ENCODE measurements at places on chromosomes 6 and 20.
A peak's percentile ranks its signal among the peaks of the same experiment; 100 is the strongest.

- DNase-seq = no peak
These were observed 51.9 kb downstream of the MYO6 start for GRCh38 chr6:75800708-75801505.

GRCh38 chr6:75758061-75758460 lies 9.0 kb downstream of the MYO6 start:
- DNase-seq = no peak

DNA sequence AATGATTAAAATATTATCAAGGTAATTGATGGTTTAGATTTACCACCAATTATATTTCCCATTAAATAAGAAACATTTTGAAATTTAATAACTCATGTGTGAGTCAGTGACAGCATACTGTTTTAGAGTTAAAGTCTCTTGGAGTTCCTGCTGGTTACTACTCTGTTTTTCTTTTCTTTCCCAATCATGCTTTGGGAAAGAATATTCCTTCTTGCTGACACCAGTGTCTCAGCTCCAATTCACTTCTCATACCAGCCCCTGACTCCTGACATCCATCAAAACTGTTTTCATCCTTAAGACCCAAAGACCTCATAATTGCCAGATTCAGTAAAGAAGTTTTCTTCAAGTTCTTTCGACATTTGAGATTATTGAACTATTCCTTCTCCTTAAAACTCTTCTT lies 50.3 kb downstream of the AIG1 start:
- no peak for DNase-seq

GRCh38 chr6:15148356-15148946 lies 97.4 kb upstream of the JARID2 start:
- peak; percentile 21 for DNase-seq

- peak; percentile 76 for DNase-seq
These were observed at the start of gene SLC18B1 for GRCh38 chr6:132797951-132798868. Gene SLC18B1, minus strand, starts transcription at chr6:132798637. Its CDS starts 181 bp downstream, at chr6:132798456.

- DNase-seq = no peak
These were observed 100.4 kb downstream of the TOX2 start for GRCh38 chr20:44014807-44015732.

DNA sequence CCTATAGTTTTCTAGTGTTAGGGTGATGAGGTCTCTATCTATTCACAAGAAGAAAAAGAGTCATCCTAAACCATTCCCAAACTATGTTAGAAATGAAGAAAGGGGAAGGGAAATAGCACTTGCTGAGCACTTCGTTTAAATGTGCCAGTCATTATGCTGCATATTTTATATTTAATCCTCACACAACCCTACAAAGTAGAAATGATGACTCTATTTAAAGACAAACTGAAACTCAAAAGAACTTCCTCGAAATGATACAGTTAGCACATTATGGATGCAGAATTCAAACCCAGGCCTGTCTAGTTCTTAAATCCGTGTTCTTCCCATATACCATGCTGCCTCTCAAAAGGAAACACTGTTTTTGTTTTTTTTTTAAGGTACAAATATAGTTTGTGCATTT lies 174.6 kb downstream of the GMPR start:
- DNase-seq = no peak

DNA sequence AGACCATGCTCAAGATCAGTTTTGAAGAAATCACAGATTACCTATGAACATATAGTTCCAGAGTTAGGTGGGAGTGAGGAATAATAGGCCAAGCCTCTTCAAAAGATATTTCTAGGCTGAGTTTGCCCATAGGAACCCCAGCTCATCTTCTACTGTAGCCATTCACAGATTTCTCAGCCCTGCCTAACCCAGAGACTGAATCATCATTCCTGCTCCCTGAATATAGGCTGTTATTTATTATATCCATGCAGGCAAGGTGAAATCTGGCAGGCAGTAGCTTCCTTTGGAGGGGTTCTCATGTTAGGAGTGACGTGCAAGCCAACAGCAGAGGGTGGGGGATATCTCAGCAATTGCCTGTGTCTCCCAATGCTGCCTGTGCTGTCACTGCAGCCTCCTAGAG lies 25.6 kb upstream of the ADGRF4 start:
- no peak for DNase-seq

DNA sequence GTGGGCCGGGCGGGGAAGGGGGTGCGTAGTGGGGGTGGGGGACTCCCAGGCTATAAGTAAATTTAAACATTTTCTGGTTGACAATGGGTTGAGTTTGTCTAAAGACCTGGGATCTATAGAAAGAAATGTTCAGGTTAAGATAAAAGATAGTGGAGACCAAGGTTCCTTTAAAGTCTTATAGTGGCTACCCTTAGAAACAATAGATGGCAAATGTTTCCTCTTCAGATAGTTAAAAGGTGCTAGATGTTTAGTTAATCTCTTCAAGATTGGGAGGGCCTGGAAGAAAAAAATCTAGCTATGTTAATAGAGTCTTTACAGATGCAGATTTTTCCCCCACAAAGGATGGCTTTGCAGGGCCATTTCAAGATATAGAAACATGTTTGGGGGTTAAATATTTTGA lies 446.4 kb upstream of the FKBP1C start:
- no peak for DNase-seq

DNA sequence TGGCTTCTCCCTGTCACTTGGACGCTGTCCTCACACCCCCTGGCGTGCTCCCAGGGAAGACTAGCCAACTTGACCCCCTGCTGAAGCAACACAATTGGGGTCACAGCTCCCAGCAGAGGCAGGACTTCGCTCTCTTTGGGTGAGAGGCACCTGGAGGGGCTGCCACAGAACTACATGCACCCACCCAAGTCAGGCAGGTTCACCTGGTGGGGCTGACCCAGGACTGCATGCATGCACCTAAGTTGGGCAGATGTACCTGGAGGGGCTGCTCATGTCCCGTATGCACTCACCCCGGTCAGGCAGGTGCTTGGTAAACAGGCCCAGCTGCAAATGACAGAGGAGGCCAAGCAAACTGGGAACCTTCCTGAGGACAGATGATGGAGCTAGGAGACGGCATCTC lies 154.3 kb upstream of the RPS6KA2 start:
- no peak for DNase-seq

DNA sequence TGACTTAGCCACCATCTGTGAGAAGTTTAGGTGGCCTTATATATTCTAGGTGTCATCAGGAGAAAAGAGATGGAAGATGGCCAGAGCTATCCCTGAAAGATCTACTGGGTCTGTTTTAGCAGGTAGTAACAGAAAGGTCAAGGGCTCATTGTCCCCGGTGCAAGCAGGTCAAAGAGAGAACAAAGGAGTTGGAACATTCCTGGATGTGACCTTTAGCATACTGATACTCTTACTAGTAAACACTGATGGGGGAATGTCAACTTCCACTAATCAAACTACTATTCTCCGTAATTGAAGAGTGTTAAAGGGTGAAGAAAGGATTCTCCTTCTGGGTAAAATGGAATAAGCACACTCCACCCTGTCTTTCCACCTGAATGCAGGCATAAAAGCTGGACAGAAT lies 4.0 kb upstream of the MCUR1 start:
- peak; percentile 33 for DNase-seq

GRCh38 chr6:41575598-41575997 lies 29.4 kb downstream of the FOXP4 start:
- DNase-seq = no peak

DNA sequence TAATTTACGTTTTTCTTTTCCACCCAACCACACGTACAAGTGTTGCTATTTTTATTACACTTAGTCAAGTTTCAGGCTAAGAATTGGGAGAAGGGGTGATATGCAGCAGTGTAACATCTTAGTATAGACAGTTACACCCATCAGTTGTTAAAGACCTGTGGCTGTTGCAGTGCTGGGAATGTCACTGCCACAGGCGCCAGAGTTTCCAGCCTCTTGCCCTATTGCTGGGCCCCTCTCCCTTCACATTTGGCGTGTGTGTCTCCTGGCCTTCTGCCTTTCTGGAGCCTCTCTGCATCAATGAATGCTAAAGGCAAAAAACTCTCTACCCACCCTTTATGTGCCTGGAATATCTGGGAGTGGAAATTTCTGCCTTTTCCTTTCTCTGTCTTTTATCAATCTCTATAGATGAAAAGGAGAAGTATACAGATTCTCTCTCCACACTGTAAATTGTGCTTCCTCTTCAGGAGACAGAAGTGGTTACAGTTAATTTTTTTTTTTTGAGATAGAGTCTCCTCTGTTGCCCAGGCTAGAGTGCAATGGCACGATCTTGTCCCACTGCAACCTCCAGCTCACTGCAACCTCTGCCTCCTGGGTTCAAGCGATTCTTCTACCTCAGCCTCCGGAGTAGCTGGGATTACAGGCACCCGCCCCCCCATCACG lies 73.0 kb downstream of the TIAM2 start:
- no peak for DNase-seq

DNA sequence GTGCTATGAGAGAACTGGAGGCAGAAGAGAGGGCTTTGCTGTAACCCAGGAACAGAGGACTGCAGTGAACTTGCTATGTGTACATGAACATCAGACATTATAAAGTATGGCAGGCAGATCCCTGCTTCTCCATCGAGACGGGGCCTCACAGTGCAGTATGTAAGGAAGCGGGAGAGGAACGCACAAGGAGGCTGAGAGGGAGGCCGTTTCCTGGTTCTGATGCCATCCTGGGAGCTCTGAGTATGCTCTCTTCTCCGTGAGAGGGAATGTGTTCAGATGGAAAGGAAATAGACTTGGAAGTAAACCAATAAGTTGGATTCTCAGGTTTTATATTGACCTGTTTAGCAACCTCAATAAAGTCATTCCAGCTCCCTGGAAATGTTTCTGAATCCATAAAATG lies 101.8 kb downstream of the ALDH8A1 start:
- DNase-seq = no peak

GRCh38 chr6:148222846-148223245 lies 119.8 kb upstream of the SASH1 start:
- no peak for DNase-seq

- DNase-seq = no peak
These were observed 40.7 kb downstream of the PYGB start for GRCh38 chr20:25288291-25289181.

DNA sequence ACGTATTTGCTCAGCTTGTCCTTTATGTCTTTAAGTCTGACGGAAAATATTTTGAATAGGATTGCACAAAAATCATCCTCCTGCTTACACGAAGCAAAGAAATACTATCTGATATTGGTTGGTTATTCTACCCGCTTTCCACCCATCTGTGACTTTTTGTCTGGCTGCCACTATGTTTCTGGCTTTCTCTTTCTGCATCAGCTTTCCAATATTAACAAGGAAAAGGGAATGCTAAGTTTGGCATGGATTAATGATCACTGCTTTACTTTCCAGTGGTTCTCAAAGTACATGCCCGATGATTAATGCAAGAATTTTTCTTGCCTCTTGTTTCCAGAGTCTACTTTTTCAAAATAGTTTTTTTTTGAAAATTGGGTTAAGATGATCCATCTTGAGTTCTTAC lies 57.0 kb downstream of the RNF144B start:
- DNase-seq = no peak

GRCh38 chr20:48075591-48076174 lies 290.4 kb upstream of the SULF2 start:
- DNase-seq = no peak

DNA sequence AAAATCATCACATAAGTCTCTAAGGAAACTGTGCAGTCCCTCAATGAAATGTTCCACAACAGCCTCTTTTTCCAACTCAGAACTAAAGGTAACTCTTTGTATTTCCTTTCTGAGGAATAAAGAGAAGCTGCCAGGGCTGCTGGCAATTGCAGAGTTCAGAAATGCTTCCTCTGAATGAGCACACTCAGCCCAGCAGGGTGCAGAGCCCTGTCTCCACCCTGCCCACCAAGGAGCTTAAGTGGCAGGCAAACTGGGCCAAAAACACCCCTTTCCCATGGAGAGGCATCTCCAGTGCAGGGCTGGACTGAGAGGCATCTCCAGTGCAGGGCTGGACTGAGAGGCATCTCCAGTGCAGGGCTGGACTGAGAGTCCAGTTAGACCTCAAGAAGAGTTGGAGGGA lies 255.4 kb downstream of the GMPR start:
- DNase-seq = no peak

DNA sequence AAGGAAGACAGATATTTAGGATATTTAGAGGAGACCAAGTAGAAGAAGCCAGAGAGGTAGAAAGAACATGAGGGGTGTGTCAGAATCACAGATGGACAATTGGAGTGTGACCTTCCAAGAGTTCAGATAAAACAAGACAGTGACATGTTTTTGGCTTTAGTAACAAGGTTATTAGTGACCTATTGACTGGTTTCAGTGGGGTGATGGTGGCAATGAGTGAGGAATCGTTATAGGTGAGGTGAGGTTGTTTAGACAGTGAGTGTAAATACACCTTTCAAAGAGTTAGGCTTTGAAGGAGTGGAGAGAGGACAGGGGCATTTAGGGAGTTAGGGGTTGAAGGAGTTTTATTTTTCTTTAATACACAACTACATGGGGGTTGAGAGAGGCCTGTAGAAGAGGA lies 3.2 kb downstream of the SNRNP48 start:
- DNase-seq = no peak

- no peak for DNase-seq
These were observed 97.9 kb downstream of the GJA1 start for GRCh38 chr6:121533321-121533841.

GRCh38 chr6:118744261-118744941 lies 93.0 kb upstream of the CEP85L start:
- DNase-seq = no peak

DNA sequence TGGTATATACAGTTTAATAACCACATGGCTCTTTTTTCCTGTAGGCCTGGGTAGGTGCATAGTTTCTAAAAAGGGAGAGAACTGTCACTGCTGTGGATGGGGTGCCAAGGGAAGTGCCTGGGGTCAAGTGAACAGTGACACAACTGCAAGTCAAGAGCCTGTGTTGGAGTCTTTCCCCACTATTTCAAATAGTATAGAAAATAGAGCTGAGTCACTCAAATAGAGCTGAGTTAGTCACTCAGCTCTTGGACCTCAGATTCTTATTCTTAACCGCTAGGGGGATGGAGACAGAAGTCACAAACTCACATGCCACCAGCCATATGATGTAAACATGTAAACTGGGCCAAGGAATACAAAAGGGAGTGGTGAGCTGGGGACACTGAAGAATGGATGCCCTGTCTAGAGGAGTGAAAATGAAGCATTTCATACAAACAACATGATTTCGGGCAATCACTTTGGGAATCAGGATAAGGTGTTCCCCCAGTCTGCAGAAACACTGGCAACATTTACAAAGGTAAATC lies 2.1 kb downstream of the NQO2 start:
- DNase-seq = peak; percentile 66

DNA sequence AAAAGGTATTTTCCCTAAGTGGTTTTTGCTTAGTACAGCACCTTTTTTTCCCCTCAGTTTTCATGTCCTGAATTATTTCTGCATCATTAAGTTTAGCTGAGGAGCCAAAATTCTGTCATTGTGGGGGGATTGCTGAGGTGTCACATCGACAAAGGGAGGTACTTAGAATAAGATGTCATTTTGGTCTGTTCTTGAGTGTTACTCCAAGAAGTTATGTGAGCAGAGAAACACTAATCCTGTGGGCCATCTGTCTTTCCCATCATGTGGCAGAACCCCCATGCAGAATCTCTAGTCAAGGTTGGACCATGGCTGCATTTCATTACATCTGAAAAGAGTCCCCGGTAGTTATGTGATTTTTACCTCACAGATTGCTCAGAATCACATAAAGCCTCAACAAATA lies 167.8 kb upstream of the CENPW start:
- DNase-seq = no peak

Data from neural progenitor cell (in vitro differentiated cells).